ENCODE measurements at places on chromosomes 11 and 22.

- no peak for DNase-seq
Observed at GRCh38 chr11:126485986-126486635, 130.6 kb downstream of the ST3GAL4 start.

DNA sequence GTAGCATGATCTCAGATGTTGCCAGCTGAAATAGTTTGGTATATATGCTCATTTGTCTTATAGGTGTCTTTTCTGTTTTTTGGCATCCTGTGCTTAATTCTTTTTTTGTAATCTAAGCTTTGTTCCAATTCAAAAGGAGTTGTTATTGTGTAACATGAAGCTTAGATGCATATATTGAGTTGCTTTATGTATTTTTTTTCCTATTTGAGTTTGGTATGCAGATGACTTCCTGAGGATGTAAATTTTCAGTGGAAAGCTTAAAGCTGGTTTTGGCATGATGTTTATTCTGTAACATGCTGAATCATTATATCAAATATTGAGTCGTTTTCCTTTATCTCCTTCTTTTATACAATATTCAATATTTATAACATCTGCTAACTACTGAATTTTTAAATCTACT, 69.4 kb downstream of the DDX10 start:
- DNase-seq, result no peak

- no peak for DNase-seq
Observed at GRCh38 chr11:3165916-3166267, 782 bp upstream of the OSBPL5 start.

DNA sequence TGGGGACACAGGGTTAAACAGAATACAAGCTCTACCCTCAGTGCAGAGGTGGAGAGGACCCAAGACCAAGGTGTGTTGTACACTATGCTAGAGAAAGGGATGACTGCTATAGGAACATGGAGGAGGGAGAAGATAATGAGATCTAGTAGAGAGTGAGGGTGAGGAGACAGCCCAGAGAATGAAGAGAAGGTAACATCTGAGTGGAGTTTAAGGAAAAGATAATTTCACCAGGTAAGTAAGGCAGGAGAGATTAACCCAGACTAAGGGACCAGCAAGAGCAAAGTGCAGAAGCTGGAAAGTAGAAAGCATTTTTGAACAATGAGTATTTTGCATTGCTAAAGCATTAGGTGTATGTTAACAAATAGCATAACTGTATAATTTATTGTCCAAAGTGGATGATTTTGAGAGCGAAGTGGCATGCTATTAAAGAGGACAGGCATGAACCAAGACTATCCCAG, 128.8 kb downstream of the RASSF10 start:
- no peak for DNase-seq

DNA sequence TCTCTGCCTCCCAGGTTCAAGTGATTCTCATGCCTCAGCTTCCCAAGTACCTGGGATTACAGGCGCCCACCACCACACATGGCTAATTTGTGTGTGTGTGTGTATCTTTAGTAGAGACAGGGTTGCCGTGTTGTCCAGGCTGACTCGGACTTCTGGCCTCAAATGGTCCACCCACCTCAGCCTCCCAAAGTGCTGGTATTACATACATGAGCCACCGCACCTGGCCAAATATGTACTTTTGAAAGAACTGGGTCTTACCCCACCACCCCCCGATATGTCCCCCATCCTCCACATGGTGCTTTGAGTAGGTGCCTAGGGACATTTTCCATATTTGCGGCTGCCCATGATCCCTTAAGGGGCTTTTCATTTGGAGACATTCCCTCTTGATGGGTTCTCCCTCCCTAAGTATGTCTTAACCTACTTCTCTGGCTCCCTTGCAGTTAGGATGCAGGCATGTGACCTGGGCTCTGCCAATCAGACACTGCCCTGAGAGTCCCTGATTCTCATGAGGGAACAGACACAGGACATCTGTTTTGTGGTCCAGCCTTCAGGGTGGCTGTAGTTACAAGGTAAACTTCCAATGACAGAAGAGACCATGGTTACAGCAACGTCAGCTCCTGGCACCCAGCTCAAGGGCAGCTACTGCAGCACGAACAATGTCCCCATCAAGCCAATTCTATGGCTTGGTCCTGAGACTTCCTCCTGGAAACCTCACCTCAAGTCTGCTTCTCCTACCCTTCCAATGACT, 48.4 kb downstream of the CHST1 start:
- no peak for DNase-seq

DNA sequence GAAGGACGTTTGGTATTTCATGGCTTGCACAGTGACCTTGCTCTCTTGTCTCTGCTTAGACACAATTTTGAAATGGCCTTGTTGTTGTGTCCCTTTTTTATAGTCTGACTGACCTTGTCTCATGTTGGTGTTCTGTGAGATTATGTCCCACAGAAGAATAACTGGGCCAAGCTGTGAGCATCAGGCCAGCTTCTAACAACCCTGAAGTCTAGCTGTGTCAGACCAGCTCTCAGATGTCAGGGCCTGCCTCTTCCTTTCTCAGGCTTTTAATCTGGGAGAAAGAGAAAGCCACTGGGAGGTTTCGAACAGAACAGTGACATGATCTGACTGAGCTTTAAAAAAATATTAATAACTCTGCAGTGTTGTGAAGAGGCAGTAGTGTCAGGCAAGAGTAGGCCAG, 2.0 kb upstream of the UEVLD start:
- no peak for DNase-seq

DNA sequence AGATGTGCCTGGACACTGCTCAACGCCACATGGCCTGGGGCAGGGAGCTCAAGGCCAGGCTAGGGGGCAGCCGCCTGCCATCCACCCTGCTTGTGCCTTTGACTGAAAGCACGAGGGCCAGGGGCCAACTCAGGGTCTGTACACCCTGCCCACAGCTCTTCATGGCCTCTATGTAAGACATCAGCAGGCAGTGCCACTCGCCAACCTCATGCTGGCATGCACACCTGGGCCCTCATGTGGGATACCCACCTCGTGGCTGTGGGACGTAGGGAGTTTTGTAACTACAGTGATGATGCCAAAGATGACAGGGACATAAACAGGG, 25.6 kb downstream of the TBX1 start:
- DNase-seq, result no peak

DNA sequence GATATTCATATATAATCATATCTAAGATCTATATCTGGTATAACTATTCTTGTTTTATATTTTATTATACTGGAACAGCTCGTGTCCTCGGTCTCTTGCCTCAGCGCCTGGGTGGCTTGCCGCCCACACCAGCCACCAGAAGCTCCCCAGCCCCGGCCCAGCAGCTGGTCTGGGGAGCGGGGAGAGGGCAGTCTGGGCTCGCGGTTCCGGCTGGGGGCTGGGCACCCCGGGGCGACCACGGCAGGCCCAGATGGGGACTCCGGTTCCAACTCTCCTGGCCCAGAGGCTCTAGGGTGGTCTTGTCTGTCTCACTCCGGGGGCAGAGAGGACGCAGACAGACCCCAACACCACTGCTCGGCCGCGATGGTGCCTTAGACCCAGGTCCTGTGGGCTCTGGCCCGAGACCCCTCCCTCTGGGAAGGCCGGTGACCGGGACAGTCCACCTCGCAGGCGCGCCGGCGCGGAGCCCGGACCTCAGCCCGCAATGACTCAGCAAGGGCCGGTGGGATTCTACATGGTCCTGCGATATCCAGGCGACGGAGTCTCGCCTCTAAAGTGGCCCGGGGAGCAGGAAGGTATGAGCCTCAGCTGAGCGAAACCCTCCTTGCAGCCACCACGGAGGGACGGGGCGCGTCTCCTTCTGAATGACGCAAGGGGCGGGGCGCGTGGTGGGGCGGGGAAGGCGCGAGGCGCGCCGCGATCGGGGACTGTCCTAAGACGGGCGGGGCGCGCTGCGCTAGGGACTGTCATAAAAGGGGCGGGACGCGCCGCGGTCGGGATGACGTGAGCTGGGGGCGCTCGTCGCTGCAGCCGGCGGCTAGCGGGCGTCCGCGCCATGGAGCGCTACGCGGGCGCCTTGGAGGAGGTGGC, at the start of gene DGCR6:
TSS of gene DGCR6 (plus strand) at position 781 of the 870 bp plus-strand sequence. CDS start at position 836, 55 bp downstream.
- DNase-seq, result no peak

GRCh38 chr22:41922328-41922727, 4.3 kb downstream of the TNFRSF13C start:
- no peak for DNase-seq

- peak; percentile 37 for DNase-seq
Observed at GRCh38 chr11:14454861-14455632, 44.6 kb downstream of the COPB1 start.

GRCh38 chr11:67309166-67309565, 5.8 kb downstream of the SSH3 start:
- DNase-seq, result no peak

- DNase-seq, result no peak
Observed at GRCh38 chr22:23419171-23419570, 160.9 kb downstream of the IGLL1 start.

DNA sequence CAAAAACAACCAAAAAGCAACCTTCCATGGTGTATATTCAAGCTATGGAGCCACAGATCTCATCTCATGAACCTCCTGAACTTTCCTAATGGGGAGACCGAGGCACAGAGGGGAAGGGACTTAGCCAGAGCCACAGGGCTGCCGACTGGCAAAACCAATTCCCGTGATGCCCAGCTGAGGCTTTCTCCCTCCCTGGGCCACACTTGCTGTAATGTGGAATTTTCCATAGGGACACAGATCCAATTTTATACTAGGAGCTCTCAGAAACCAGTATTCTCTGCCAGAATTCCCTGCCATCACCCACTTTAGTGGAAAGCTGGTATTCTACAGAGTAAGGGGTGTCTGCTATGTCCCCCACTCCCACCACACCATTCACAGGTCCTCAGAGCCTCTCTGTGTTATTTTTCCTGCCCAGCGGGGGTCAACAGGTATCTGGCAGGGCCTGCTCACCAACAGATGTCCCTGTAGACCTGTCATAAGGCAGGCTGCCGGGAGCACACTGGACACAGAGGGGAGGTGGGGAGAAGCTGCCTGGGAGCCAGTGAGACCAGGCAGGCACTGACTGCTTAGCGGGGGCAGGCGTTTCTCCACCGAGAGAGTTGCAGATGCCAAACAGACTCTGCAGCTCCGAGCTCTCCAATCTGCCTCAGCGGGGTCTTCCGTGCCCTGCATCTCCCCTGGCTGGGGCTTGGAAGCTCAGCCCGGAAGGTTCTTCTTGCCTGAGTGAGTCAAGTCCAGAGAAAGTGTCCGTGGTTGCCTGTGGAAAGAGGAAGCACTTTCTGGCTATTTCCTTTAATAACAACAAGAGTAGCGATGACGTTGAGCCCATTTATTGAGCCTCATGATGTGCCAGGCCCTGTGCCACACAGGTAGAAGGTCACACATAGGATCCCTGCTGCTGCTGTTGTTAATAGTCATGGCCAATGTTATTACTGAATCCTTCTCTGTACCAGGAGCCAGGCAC, 26.3 kb downstream of the RPS6KA4 start:
- DNase-seq, result no peak

DNA sequence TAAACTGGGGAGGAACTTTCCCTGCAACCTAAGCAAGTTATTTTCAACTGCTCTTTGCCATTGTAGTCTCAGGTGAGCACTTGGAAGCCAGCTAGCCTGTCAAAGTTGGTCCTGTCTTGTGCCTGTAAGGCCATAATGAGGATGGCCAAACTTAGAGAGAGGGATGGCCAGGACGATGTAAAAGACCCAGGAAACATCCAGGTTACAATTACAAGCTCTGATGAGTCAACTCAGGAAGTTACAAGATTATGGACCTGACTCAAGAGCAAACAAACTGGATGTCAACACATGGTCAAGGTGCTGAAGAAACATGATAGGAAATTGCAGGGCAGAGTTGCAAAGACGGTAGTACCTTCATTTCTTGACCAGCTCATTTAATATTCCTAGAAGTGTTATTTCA, 1.6 kb downstream of the GTPBP1 start:
- DNase-seq, result peak; percentile 73

GRCh38 chr11:16612566-16613261, 125.7 kb upstream of the C11orf58 start:
- no peak for DNase-seq

DNA sequence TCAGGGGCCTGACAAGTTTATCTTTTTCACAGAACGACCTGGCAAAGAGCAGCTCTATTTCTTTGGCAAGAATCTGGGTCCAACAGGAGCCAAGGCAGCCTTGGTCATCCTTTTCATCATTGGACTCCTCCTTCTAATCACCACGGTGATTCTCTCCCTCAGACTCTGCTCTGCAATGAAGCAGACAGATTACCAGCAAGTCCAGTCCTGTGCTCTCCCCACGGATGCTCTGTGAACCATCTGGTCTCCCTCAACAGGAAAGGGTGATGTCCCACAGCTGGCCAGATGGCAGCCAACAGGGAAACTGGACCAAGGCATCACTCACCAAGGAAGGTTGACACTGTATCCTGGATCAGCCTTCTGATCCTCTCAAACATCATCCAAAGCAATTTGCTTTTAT, 17.0 kb upstream of the PANX1 start:
- DNase-seq, result no peak

- DNase-seq, result no peak
Observed at GRCh38 chr11:61475433-61475832, 33.1 kb upstream of the LRRC10B start.

DNA sequence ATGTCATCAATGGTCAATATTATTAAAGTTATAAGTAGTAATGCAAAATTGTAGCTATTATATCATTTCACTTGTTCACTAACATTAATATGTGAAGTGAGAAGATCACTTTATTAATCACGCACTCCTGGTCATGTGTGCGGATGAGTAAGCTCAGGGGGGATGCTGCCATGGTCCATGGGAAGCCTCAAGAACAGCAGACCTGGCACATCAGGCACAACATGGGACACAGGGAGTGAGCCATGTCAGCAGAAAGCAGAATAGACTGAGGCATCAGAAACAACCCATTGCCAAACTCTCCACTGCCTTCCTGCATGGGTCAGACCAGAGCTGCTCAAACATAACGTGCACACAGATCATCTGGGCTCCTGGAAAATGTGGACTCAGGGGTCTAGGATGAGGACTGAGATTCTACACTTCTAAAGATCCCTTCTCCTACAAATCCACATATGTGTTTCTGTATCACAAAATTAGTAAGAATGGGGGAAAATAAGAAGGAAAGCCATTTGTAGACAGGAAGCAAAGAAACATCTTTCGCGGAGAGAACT, 63.8 kb upstream of the VPREB1 start:
- no peak for DNase-seq

DNA sequence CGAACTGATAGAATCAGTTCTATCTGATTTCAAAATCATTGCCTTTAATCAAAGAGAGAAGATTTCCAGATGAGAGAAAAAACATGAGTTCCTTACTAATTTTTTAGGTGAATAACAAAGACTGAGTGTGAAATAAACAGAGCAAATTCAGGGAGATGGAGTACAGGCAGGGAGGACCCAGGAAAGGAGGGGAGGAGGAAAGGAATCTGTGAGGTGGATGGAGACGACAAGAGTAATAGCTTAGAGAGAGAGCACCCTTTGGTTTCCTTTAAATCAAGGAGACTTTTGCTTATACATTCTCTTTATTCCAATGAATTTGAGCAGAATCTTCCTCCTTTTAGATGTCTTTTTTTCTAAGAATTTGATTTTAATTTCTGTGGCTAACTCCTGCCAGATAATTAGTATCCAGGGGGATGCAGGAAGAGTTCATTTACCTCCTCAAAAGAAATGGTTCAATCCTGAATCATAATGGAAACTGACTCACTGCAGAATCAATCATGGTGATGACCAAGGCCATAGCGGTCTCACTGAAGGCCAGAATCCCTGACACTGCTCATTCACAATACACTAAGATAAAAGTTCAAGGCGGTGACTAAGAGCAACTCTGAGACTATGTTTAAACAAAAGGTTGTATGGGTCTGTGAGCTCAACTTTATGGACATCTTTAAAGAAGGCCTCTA, 234.0 kb upstream of the ZC3H12C start:
- DNase-seq, result no peak

GRCh38 chr22:20430720-20431510, 6.7 kb downstream of the SCARF2 start:
- DNase-seq, result peak; percentile 54
